ENCODE measurements at places on chromosomes 2 and 18.

DNA sequence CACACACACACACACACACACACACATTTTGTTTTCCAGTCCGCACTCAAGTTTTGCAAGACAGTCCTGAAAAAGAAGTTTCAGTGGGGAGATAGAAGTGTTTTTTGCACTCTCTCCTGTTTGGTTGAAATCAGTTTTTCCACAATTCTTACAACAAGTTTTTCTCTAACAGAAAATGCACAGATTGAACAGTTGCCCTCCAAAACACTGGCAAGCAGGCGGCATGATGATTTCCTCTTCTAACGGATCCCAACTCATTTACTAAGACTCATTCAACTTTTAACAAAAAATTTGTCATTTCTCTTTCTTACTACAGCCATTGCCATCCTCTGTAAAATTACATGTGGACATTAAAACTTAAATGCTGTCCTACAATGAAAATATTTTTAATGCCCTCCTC is 117.6 kb upstream of the DTNA start:
- DNase-seq, result no peak

DNA sequence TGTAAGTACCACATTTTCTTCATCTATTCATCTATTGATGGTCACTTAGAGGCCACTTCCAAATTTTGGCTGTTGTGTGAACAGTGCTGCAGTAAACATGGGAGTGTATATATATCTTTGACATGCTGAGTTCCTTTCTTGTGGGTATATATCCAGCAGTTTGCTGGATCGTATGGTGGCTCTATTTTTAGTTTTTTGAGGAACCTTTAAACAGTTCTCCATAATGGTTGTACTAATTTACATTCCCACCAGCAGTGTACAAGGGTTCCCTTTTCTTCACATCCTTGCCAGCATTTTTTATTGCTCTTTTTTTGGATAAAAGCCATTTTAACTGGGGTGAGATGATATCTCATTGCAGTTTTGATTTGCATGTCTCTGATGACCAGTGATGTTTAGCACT is 7.3 kb upstream of the ATP5MC3 start:
- no peak for DNase-seq

DNA sequence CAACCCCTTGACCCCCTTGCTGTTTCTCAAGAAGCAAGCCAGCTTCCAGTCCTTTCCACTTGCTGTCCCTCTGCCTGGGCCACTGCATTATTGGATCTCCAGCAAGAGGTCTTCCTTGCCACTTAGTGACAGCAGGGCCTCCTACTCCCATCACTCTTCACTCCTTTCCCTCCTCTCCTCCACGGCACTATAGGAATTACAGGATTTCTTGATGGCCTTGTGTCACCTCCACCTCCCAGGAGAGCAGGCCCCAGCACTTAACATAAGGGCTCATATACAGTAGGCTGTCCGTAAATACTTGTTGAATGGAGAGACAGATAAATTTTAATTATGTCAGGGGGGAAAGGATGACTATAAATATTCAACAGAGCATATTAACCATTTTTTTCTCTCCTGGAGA is 129.4 kb downstream of the SP3 start:
- no peak for DNase-seq

GRCh38 chr2:158912112-158912511 is 56.3 kb upstream of the TANC1 start:
- DNase-seq, result no peak

DNA sequence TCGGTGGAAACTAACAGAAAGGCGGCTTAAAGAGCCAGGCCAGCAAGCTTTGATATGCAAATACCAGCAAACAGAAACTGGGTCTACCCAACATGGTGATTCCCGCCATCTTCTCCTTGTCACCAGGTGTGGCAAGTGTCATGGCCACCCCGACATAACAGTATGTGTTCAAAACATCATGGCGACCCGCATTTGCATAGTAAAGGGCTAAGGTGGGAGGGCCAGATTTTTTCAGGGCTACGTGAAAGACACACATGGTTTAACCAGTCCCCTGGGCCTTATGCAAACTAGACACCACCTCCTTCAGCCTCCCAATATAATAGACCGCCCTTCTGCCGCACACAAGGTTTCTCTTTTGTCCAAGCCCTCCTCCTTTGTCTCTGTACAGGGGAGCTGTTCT is 260.4 kb downstream of the METTL4 start:
- no peak for DNase-seq

GRCh38 chr2:71453404-71454220 is at the start of gene DYSF:
Gene DYSF (plus strand): TSS chr2:71453561.
- DNase-seq, result no peak

GRCh38 chr2:170404846-170405245 is 226.9 kb downstream of the MYO3B start:
- DNase-seq, result no peak

- no peak for DNase-seq
Measured at GRCh38 chr18:75160364-75160763, 48.6 kb downstream of the PTGR3 start.

DNA sequence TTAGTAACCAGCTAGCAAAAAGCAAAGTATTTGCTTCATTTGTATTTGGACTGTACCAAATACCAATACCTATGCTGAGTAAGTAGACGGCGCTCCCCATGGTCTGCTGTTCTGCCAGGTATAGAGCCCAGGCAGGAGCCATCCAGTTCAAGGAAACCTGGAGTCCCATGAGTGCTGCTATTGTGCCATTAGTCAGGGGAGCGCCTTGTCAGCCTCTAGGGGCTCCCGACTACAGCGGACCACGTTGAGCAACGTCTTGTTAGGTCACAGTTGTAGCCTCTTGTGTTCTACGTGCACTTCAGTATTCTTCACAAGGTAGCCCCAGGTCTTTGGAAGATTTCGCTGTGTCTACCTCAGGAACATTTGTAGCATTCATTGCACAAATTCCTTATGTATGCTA is 21.6 kb upstream of the SLC9A2 start:
- DNase-seq, result no peak

DNA sequence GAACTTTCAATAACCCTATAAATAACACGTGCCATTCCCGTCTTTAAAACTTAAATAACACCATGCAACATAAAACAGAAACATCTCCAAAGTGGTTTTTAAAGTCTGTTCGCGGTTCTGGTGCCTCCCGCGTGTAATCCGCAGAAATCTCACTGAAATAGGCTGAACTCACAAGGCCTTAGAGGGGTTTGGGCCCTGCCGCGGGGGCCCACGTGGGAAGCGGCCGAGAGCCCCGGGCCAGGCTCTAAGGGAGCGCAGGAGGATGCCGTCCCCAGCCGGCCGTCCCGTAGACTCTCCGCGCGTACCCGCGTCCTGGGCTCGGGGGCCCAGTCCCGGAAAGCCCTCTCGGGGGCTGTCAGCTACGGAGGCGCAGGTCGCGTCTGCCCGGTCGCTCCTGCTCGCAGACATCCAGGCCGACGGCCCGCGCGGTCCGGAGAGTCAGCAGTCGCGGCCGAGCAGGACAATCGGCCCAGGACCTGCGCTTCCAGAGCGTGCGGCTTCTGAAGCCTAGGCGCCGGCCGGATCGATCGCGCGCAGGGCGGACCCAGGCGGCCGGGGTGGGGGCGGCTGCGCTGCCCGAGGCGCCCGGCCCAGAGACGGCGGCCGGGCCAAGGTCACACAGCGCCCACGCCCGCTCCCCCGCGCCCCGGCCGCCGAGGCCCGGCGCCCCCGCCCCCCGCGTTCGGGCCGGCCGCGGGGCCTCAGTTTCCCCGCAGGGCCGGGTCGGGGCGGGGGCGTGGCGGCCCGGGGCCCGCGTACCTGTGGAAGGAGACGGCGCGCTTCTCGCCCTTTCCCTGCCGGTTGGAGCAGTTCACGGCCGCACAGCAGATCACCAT is 558 bp downstream of the THAP4 start:
- peak; percentile 63 for DNase-seq

DNA sequence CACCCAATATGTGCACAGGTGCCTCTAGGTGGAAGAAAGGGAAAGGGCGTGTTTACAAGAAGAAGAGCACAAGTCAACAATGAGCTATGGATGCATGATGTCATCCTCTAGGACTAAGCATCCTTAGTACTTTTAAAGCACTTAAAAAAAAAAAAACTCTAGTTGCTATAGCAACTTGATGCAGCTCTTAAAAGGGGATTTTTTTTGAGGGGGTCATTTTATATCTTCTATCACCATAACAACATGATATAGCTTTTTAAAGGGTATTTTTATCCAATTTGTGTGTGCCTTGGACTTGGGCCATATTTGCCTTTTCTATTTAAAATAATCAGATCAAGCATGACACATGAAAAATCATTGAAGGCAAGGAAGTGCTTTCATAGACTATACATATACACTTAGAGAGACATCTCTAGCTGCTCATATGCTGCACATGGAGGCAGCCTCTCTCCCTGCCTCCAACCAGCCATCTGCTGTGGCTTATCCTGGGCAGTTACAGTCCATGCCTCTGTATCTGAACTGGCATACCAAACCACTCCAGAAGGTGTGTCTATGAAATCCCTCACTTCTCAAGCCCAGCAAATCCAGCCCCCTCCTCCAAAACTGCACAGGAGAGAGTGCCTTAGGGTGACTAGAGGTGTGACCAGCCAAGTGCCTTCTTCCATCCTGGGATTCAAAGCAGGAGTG is 165.4 kb downstream of the MSH2 start:
- DNase-seq, result no peak

DNA sequence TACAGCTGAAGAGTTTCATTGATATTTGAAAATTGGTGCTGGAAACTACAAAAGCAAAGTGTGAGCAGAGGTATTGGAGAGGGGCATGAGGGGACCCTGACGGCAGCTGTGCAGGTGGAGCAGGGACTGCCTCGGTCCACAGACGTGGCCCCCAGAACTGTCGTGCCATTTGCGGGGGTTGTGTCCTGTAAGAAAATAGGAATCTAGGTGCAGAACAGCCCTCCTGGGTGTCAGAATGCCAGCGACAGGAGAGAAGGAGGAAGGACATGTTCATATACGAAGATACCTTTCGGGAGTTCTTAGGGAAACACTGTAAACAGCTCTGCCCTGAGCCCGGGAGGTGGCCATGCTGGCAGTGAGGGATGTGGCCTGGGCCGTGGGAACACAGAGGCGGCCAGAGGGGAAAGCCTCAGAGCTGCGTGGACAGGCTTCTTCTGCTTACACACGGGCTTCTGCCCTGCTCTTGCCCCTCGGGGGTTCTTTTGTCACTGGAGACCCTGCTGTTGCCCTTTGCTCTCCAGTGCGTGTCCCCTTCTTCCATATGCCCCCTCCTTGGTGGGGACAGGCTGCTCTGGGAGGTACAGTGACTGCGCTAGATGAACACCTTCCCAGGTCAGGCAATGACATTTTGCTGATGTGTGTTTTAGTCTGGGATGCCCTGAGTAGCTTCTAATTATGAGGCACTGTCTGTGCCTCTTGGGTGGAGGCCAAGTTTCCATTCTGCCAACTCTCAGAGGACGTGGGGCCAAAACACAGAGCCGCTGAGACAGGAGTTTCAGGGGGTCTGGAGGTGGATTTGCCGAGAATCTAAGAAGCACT is 81.9 kb upstream of the TXNDC2 start:
- DNase-seq, result no peak

DNA sequence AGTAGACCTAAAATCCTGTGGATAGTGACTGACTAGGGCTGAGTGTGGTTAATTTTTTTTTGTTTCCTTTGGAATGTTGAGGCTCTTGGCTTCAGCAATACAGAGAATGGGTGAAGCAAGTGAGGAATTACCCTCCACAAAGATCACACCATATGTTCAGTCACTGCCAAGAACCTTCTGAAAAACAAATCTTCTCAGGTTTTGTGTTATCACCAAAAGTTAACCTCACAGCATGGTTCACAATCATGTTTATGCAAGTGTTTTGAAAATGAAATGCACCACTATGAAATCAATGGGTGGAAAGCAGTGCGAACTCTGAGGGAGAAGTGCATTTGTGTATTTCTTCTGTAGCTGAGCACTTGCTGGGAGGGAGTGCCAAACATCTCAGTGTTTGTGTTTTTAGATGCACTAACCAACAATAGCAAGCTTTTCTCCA is 44.4 kb downstream of the SPATS2L start:
- no peak for DNase-seq

GRCh38 chr2:48328159-48328809 is 201.7 kb upstream of the STON1 start:
- no peak for DNase-seq

GRCh38 chr2:57947398-57947797 is 99.2 kb upstream of the VRK2 start:
- DNase-seq, result no peak

GRCh38 chr2:146764301-146764700 is 1080.5 kb upstream of the ACVR2A start:
- DNase-seq, result no peak

- DNase-seq, result no peak
Measured at GRCh38 chr2:101442667-101443061, 32.2 kb downstream of the RFX8 start.

- DNase-seq, result no peak
Measured at GRCh38 chr18:42245137-42245536, 290.1 kb downstream of the PIK3C3 start.

DNA sequence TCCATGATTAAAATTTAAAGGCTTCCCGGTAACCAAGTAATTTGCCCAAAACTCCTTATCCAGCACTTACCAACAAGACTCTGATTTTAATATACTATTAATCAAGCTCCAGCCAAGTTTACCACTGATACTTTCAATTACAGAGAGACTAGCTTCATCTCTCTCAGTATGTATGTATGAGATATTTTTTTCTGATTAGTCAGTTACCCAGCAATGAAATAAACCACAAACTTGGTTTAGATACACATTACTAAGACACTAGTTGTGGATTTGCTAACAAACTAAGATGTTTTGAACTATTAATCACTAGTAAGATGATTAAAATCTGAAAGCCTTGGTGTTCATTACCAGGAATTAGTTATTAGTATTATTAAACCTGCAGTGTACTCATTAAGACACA is 1272.2 kb upstream of the ACVR2A start:
- DNase-seq, result no peak

DNA sequence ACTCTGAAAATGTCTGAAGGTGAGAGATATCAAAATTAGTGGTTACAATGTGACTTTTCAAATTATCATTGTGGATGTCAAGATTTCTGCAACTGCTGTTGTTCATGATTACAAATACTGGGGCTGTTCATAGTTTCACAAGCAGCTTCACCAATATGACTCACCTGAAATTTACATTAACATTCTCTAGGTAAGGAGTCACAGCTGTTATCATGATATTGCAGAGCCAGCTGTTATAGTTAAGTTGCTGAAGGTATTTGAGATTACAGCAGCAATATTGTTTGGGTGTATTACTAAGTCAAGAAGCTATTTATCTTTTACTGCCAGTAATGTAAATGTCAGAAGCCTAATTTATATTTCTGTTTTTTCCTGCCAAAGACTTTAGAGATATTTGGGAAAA is 140.0 kb downstream of the MC4R start:
- DNase-seq, result no peak

DNA sequence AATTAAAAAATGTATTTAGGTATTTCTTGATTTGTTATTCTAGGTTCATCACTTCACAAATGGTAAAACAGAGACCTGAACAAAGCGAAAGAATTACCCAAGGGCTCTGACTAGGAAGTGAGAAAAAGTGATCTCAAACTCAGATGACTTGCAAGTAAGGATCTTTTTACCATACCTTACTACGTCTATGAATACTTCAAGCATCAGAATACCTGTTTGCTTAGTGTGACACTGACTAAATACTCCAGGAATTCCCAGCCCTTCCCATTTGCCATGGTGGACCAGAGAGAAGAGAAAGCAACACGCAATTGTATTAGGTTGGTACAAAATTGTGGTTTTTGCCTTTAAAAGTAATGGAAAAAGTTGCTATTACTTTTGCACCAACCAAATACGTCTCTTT is 35.8 kb upstream of the FIGN start:
- no peak for DNase-seq
